ENCODE measurements at places on chromosomes 5 and 9.

- no peak for DNase-seq
These were observed 103.6 kb downstream of the MACIR start for GRCh38 chr5:103362211-103362610.

DNA sequence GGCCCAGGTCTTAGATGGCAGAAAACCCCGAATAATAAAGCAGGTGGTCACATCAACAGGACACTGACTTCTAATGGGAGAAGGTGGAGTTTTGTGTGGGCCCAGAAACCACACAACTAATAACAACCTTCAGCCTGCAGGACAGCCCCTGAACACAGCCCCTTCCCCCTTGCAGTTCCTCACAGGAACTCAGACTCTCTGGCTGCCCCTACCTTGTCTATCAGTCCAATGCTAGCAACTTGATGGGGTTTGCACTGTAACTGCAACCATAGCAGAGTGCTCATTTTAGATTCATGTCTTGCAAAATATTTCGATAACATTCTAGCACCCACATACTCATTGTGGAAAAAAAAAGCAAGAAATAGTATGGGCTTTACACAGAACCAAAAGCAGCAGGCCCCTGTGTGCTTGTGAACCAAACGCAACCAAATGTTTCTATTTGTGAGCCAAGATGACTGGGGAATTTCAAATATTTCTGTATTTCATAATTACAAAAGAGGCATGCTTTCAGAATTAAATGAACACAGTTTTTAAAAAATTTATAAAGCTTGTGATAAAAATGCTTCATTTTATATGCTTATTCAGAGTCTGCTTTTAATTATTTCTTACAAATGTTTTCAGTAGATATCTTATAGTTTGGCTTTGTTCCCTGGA, 62.7 kb upstream of the PDE4D start:
- no peak for DNase-seq

- DNase-seq, result no peak
These were observed 16.0 kb upstream of the SMIM32 start for GRCh38 chr5:136208916-136209315.

DNA sequence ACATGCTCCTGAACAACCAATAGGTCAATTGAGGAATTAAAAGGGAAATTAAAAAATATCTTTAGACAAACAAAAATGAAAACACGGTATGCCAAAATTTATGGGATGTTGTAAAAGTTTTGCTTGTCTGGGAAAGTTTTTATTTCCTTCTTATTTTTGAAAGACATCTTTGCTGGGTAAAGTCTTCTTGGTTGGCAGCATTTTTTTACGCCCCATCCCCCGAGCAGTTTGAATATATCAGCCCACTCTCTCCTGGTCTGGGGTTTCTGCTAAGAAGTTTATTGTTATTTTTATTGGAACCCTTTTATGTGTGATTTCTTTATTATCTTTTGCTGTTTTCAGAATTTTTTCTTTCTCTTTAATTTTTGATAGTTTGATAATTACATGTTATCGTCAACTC, 16.3 kb downstream of the XRCC4 start:
- no peak for DNase-seq

DNA sequence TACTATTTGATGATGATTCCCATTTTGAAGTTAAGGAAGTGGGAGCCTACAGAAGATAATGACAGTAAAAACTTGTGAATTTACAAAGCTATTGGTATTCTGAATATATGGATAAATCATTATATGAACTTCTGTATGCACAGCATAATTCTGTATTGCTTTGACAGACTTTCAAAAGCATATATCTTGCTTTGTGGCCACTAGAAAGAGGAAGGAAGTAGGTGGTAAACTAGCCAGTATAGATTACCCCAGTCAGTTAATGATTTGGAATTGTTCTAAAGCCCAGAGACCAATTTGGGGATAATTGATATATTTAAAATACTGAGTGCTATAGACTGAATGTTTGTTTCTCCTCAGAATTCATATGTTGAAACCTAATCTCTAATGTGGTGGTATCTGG, 53.0 kb downstream of the NR2F1 start:
- no peak for DNase-seq

DNA sequence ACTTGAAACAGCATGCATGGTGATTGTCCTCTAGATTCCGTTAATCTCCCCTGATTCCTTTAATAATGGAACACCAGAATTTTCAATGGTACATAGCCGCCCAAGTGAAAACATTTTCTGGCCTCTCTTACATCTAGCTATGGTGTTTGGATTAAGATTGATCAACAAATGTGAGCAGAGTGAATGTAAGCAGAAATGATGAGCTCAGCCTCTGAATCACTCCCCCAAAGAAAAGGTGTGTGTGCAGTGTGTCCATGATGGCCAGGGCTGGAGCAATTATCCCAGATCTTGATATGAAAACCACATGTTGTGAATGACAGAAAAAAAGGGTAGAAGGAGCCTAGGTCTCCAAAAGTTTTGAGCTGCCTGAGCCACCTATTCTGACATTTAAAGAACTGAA, 55.3 kb downstream of the OR2K2 start:
- DNase-seq, result no peak

GRCh38 chr9:113817171-113817570, 58.9 kb upstream of the ZNF618 start:
- no peak for DNase-seq

DNA sequence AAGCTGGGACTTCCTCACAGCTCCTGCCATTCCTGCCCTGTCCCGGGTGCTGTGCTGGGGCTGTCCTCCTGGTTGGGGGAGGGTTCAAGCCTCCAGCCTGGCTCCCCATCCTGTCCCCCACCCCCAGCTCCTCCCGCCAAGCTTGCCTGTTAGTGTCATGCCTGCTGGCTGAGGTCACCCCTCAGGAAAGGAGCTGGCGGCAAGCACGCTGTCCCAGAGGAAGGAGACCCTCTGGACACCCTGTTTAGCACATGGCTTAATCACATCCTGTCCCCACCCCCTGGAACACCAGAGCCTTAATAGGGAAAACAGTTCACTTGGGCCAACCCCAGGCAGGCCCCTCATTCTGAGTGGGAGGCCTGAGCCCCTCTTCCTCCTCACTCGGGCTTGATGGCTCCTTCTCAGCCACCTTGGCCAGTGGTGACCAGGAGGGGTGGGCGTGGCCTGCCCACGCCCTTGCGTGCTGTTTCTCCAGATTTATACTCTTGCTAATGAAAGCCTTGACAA, 9.2 kb upstream of the PHYHD1 start:
- DNase-seq, result no peak

GRCh38 chr5:169299663-169300467, 1.1 kb downstream of the SLIT3 start:
- DNase-seq, result no peak

DNA sequence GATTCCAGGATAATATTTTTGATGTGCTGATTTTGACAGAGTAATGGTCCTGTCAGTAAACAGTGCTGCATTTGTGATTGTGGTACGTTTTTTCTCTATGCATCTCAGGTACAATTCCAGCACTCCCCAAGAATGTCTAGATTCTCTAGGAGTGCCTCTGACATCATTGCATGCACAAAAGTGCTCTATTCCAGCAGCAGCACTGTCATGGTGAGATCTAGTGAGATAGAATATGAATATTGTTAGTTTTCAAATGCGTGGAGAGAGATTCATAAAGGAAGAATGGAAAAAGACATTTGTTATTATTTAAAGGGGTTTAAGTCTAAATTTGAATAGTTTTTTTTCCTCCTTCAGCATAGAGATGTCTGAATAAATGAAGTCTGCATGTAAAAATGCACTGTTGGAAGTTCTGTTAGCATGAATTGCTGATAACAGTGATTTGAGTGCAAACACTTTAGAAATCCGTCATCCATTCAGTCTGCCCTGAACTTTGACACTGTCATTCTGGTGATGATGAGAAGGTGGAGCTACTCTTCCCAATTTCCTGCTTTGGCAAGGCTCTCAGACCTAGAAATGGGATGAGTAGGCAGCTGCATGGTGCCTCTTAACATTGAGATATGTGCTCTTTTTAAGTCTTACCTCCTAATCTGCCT, 84.6 kb downstream of the GAPVD1 start:
- DNase-seq, result no peak

DNA sequence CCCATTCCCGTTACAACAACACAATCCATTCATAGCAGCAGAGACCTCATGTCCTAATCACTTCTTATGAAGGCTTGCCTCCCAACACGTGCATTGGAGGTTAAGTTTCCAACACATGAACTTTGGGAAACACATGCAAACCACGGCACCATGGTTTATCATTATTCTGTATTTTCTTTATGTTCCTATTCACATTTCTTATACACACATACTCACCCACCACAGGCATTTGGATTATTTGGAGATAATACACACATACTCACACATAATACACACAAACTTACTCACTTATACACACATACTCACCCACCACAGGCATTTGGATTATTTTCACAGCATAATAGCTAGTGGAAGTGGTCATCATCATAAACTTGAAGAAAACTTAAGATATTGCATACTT, 75.6 kb downstream of the C7 start:
- DNase-seq, result no peak

DNA sequence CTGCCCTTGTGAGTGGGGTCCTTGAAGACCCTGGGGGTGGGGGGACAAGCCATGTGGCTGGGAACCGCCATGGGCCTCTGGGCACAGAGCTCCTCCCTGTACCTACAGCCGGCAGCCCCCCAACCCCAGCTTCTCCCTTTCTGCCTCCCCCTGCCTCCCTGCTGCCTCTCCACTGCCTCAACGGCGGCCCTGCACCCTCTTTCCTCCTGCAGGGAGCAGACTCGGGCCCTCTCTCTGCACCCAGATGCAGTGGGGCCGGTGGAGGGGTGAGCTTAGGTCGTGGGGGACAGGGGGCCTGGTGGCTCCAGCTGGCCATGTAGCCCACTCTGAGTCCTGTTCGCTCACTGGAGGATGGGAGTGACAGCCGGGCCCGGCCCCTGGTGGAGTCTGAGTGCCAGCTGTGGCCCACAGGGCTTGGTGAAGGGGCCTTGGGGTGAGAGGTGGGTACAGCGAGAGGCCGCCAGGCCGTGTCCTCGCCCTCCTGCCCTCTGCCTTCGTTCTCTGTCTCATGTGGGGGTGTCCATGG, 139.3 kb upstream of the COL5A1 start:
- no peak for DNase-seq

DNA sequence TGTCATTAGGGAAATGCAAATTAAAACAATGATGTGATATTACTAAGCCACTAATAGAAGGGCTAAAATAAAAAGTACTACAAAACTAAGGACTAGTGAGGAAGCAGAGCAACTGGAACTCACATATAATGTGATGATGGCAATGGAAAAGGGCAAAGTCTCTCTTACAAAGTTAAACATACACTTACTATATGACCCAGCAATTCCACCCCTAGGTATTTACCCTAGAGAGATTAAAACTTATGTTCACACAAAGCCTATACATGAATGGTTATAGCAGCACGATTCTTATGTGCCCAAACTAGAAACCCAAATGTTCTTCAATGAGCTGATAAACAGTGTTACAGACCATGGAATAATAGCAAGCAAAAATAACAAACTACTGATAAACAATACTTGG, 643.7 kb downstream of the TLE1 start:
- DNase-seq, result no peak

DNA sequence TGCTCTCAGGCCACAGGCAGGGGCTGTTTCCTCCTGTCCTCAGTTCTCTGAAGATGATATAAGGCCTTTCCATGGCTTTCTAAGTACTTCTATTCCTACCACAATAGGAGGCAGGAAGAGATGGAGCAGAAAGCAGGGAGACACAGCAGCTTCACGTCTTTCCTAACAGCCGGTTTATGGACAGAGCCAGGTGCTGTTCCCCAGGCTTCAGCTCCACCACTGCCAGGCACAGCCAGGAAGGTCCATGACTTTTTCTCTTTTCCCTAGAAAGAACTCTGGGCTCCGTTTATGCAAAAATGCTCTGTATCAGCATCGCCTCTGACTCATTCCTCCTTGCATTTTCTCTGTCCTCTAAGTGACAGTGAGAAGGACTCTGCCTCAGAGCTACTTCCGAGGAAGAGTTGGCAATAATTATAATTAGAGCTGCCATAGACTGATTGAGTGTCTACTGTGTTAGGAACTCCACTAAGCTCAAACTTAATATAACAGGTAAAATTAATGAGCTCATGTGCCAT, 478.5 kb downstream of the RASEF start:
- no peak for DNase-seq

GRCh38 chr9:19732441-19732951, 56.3 kb downstream of the SLC24A2 start:
- DNase-seq, result no peak

DNA sequence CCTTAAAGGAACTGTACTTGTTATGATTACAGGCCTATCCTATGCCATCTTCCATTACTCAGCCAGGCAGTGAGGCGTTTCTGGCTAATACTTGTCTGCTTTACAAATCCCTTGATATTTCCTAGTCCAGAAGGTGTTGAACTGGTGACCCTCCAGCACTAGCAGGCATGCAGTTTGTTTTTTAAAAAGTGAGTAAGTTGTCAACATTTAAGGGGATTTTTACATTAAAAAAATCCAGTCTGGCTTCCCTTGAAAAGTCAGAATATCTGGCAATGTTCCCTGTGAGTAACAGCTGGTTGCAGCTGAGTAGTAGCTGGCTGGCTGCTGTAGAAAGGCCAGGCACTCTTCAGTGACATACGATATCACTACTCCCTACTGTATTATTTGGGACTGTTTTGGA, 21.8 kb downstream of the GRIN3A start:
- DNase-seq, result no peak

GRCh38 chr9:32706004-32706724, 70.7 kb upstream of the TAF1L start:
- no peak for DNase-seq

GRCh38 chr5:17413691-17414090, 84.3 kb upstream of the TAF11L2 start:
- DNase-seq, result no peak
